ENCODE measurements at places on chromosomes 1 and 21. TPM values are rescaled to one million over a fixed set of nuclear protein-coding genes. Genes with fewer than 3 reads are reported as not detected.

GRCh38 chr1:40479156-40479555 lies 2.1 kb downstream of the ZFP69 start:
- no peaks in the 10 kb centered on the region for H3K27me3 ChIP-seq
- H3K4me3 ChIP-seq = no peak overlapping the region
- H3K27ac ChIP-seq = no peak overlapping the region
- no peaks in the 10 kb centered on the region for H3K4me1 ChIP-seq
- DNase-seq = no peak
- H3K36me3 ChIP-seq = peaks cover 5% of the 10 kb centered on the region

GRCh38 chr1:11596295-11596694 lies 57.9 kb downstream of the FBXO2 start:
- no peak for DNase-seq
- H3K27me3 ChIP-seq = no peaks in the 10 kb centered on the region
- no peaks in the 10 kb centered on the region for H3K4me1 ChIP-seq
- H3K27ac ChIP-seq = no peak overlapping the region
- H3K36me3 ChIP-seq = no peaks in the 10 kb centered on the region
- no peak overlapping the region for H3K4me3 ChIP-seq

RCSD1 gene
- 2.8 TPM for total RNA-seq

APCS gene
- total RNA-seq = not detected

KCNJ6 gene
- 0.36 TPM for total RNA-seq
